DMS53 (cell line): ENCODE measurements at places on chromosomes 2 and 18.
A peak's percentile ranks its signal among the peaks of the same experiment; 100 is the strongest.

- DNase-seq = no peak
Measured at GRCh38 chr2:240369801-240370585, 65.5 kb upstream of the GPC1 start.

- no peak for DNase-seq
Measured at GRCh38 chr18:75269124-75269680, 58.6 kb downstream of the TSHZ1 start.

DNA sequence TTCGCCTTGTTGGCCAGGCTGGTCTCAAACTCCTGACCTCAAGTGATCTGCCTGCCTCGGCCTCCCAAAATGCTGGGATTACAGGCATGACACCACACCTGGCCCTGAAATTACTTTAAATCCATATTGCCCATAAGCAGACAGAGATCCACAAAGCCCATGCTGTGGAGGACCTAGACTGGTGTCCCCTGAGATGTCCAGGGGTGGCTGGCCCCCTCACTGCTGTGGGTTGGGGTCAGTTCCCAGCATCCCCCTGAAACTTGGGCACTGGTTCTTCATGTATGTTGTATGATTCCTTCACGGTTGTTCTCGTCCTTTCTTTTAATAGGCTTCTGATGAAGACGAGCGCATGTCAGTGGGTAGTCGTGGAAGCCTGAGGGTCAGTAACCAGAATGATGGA, 78.1 kb upstream of the RBM44 start:
- no peak for DNase-seq

DNA sequence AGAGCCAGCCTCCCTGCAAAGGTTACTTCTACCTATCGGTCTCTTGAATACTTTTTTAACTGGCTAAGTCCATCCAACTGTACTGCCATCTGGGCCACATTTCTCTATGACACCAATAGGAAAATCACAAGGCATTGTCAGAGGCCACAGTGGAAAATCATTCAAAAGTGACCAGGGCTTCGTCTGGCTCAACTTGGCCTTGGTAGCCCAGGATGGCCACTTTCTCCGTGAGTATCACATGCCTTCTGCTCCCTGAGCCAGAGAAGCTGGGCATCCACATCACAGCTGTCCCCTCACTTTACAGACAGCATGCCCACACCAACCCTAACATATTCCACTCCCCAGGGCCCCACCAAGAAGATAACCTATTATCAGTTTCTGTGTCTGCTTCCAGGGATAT, 5.8 kb downstream of the CIB4 start:
- DNase-seq = no peak

- DNase-seq = peak; percentile 52
Measured at GRCh38 chr18:44579028-44579702, 101.5 kb upstream of the SETBP1 start.

DNA sequence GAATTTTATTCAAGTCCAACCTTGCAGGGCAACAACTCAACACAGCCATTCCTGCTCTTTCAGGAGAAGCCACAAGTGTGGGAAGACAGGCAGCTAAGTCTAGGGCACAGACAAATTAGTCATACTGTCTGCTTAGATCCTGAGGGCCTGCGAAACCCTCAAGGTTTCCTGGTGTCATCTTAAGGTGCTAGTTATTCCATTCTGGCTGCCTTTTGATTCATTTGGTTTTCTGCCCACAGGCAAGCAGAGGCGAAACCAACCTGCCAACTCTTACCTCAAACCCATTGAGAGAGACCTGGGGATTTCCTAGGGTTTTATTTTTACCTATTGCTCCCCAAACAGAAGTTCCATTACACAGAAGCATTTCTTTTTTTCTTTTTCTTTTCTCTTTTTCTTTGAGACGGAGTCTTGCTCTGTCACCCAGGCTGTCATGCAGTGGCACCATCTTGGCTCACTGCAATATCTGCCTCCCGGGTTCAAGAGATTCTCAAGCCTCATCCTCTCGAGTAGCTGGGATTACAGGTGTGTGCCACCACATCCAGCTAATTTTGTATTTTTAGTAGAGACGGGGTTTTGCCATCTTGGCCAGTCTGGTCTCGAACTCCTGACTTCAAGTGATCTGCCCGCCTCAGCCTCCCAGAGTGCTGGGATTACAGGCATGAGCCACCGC, 23.7 kb upstream of the SCYGR1 start:
- no peak for DNase-seq
